ENCODE measurements at places on chromosomes 5 and 9.

DNA sequence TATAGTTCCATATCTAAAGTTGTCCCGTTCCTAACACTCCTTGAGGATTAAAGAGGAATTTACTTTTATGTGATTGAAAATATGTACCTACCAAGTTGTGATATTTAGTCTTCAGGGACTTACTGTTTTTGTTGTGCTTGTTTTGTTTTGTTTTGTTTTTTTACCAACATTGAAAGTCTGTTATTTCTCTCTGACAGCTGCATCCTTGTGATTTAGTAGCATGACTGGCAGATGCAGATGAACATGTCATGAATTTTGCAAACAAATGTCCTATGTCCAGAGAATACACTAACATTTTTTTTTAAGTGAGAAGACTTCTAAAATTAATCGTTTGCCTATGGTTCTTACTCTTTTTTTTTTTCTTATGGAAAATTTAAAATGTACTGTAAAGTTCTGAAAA is 85.4 kb downstream of the MAN2A1 start:
- no peak for DNase-seq

- no peak for DNase-seq
Observed at GRCh38 chr5:64273276-64273675, 107.6 kb downstream of the RNF180 start.

- no peak for DNase-seq
Observed at GRCh38 chr9:16367605-16368231, 502.8 kb downstream of the BNC2 start.

- DNase-seq, result no peak
Observed at GRCh38 chr5:21238786-21239185, 1250.8 kb upstream of the CDH18 start.

DNA sequence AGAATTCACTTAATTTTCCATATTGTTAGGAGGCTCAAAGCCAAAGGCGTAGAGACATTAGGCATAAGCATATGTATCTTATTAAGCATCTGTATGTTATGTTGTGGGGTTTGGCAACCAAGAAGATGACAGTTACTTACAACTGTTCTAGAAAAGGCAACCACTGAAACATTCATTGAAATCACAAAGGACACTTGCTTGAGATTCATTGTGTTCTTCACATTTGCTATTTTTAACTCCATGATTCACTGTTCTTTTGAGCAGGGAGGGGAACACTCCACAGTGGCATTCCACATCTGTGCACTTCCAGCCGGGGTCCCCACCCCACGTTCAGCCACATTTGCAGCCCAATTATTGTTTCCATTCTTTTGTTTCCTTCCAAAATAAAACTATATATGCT is 107.1 kb downstream of the PALM2AKAP2 start:
- no peak for DNase-seq

DNA sequence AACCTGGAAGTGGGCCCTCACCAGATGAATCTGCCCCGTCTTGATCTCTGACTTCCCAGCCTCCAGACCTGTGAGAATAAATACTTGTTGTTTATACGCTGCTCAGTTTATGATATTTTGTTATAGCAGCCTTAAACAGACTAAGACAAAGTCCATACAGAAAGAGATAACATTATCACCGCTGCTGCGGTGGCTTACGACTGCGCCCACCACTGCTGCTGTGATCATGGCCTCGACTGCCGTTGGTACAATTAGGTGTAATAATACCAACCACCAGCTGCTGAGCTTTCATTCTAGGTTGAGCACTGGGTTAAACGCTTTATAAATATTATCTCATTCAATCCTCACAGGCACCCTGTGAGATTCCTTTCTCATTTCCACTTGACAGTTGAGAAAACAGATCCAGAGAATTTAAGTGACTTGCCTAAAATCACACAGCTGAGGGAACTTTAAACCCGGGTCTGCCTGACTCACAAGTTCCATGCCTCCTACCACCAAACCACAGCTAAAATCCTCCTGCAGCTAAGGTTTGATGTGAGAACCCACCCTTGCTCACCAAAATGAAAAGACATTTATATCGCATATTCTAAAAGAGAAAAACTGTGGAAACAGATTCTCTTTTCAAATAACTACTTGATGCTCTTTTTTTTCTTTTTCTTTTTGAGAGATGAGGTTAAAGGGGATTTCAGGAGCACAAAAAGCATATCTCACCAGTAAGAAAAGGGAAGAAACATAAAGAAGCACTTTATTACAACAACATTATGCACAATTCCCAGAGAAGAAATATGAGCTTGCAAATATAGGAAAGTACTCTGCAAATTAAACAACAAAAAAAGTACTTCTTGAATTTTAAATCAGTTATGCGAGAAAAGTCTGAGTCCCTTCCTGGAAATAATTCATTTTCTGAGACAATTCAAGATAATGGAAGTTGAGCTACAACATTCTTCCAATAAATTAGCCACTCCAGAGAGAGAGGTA is 23.9 kb downstream of the GOLM1 start:
- DNase-seq, result peak; percentile 19

- DNase-seq, result no peak
Observed at GRCh38 chr5:180866985-180867384, 5.9 kb upstream of the ZFP62 start.

GRCh38 chr9:129324808-129325502 is 146.9 kb upstream of the IER5L start:
- no peak for DNase-seq

GRCh38 chr9:35552376-35552775 is 52.7 kb upstream of the TESK1 start:
- no peak for DNase-seq

DNA sequence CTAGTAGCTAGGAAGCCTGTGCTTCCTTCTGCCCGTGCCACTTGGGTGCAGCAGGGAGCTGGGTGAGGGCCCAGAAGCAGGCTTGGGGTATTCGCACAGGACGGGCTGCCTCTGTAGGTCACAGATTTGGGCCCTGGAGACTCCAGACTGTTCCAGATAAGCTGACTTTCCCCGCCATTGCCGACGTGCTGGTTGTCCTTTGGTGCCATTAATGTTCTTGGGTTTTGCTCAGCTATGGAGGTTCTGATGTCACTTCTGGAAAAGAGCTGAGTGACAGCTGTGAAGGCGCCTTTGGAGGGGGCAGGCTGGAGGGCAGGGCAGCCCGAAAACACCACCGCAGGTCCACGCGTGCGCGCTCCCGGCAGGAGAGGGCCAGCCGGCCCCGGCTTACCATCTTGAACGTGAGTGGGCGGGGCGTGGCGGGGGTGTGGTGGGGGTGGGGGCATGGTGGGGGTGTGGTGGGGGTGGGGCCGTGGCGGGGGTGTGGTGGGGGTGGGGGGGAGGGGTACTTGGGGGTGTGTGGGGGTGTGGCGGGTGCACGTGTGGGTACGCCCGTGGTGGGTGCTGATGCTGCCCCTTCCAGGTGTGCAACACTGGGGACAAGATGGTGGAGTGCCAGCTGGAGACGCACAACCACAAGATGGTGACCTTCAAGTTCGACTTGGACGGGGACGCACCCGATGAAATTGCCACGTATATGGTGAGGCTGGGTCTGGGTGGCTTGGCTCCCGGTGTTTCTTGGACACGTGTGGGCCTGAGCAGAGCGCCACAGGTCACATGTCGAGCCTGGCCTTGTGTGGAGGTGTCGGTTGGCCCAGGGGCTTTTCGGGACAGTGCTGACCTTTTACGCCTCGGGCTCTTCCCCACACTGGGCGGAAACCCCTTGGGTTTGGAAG is 79.6 kb downstream of the WNK2 start:
- DNase-seq, result no peak

GRCh38 chr9:107049046-107049802 is 186.3 kb downstream of the ZNF462 start:
- DNase-seq, result no peak

GRCh38 chr9:4509590-4509984 is 19.3 kb downstream of the SLC1A1 start:
- no peak for DNase-seq

DNA sequence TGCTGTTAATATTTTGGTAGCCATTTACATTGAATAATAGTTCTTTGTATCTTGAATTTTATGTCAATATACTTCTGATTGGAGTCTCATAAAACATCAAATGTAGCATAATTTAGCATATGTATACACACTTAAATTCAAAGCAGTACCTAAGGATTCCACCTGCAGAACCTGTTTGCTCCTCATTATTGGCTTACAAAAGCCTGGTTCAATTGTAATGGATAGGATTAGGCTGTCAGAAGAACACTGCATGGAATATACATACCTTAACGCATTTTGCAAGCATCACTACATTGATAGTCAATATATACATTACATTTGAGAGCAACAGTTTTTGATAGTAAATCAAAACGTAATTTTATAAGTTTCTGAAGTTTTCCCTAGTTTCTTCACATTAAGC is 711.3 kb upstream of the COX7C start:
- DNase-seq, result no peak

- DNase-seq, result no peak
Observed at GRCh38 chr9:121888438-121888775, 204.7 kb downstream of the TTLL11 start.

DNA sequence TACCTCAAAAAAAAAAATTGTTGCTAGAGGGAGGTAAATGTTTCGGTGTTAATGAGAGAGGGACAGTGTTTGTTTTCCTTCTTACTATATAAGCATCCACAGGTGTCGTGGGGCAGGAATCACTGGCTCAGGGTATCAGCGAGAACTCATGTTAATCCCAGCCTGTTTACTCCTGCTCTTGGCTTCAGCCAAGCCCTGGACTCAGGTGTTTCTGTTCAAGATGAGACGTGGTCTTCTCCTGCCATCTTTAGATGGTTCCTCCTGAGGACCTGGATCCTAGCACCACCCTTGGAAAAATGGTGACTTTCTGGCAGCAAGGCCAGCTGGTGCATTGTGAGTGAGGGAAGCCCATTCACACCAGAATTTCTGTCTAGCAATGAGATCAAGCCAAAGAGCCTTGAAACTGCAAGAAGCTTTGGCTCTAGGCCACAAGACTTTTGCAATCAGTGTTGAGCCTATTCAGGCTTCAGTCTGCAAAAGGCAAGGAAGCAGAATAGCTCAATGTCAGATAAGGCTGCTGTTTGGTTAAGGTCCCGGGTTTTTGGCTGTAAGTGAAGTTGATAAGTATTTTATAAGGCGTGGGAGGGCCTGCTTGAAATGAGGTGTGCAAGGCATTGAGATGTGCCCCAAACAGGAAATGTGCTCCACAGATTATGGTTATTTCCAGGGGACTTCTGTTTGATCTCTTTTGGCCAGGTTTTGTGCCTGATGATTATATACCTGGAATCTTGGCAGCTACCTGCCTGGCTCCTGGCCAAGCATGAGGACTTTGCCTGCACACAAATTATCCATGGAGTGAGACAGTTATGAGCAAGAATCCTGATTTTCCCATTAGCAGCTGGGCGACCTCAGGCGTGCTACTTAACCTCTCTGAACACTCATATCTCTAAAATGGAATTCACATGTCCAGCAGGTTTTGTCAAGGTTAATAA is 99.8 kb downstream of the TENT4A start:
- DNase-seq, result no peak

DNA sequence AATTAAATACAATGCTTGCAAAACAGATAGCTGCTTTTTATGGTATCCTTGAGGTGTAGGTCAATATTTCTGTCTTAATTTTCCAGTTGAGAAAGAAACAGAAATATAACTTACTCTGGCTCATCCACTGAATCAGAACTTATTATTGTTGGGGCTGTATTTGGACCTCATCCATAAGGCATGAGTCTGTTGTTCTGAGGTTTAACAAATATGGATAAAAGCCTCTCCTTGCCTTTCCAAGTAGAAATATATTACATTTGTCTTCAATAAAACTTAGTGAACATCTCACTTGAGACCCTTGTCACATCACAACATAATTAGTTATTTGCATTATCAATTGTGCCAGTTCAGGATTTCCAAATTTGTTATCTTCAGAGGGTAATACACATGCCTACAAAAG is 525.8 kb downstream of the AGTPBP1 start:
- DNase-seq, result no peak

GRCh38 chr5:144698484-144698883 is 527.8 kb downstream of the KCTD16 start:
- DNase-seq, result no peak

DNA sequence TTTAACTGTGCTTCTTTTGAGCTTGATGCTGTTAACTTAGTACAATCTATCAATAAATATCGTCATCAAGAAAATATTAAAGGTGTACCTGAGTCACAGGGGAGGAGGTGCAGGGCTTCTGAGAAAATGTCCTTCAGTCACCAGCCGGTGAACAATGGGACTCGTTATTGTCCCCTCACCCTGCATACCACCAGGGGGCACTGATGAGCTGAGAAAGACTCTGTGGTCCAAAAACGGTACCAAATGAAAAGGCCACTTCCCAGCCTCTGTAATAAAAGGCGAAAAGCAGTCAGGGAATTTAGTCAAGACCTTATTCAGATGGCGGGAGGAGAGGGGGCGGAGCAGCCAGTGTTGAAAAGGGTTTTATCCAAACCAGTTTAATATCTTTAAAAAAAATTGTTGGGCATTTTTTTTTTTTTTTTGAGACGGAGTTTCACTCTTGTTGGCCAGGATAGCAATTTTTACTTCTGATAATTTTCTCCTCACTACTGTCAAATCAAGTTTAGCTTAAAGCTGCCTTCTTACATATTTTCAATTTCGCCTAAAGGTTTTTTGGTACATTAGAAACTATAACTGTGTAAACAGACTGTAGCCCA is 271.9 kb upstream of the ADAMTS16 start:
- DNase-seq, result peak; percentile 73

DNA sequence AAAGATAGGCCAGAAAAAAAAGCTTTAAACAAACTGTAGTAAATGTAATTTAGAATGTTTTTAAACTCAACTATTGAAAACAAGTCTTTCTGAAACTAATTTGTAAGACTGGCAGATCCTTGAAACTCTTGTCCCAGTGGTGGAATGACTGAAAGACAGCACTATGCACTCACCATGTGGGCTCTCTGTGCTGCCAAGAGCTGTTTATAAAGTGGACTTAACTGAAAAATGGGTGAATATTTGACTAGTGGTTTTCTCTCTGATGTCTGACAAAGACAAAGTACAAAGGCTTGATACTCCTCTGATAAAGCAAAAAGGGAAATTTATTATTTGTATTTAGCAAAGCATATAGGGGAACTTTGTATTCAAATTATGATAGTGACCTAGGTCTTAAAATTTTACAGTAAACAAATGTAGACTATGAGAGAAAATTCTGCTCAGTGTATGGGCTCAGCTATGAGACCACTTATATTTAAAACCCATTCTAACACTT is 635.4 kb downstream of the NR2F1-AS1 start:
- no peak for DNase-seq

DNA sequence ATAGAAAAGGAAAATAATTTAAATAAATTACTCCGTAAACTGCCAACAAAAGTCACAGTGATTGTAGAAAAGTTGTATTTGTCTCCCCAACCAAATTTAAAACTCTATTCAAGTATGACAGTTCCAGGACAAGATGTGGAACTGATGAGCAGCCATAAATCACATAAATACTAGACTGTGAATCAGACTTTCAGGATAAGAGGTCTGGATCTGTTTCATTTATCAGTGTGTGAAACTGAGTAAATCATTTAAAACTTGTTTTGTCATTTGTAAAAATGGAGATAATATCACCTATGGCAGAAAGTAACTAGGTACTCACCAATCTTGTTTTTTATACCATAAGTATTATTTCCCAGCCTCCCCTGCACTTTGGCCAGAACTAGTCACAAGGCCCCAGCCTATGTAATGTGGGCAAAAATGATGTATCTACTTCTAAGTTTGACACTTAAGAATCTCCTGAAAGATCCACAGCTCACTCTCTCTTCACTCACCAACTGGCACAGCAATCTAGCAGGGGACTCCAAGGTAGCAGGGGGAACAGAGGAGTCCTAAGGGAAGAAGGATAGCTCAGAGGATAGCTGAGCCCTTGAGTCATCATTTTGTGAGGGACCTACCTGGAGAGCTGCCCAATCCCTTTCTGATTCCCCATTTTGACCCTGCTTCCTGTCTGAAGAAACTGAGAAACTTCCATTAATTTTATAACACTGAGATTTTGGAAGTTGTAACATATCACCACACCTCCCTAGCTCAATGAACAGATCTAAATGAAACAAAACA is 31.6 kb downstream of the TMEM161B start:
- no peak for DNase-seq

- DNase-seq, result peak; percentile 75
Observed at GRCh38 chr5:87195104-87195591, 72.5 kb upstream of the RASA1 start.

Data from suppressor macrophage (primary cell).